Stimulated activated CD8-positive, alpha-beta memory T cell treated with anti-CD3 and anti-CD28 coated beads, Interleukin-4, amount 100 ng/mL, for 4 hours (primary cell): ENCODE measurements at places on chromosomes 2 and 18.

DNA sequence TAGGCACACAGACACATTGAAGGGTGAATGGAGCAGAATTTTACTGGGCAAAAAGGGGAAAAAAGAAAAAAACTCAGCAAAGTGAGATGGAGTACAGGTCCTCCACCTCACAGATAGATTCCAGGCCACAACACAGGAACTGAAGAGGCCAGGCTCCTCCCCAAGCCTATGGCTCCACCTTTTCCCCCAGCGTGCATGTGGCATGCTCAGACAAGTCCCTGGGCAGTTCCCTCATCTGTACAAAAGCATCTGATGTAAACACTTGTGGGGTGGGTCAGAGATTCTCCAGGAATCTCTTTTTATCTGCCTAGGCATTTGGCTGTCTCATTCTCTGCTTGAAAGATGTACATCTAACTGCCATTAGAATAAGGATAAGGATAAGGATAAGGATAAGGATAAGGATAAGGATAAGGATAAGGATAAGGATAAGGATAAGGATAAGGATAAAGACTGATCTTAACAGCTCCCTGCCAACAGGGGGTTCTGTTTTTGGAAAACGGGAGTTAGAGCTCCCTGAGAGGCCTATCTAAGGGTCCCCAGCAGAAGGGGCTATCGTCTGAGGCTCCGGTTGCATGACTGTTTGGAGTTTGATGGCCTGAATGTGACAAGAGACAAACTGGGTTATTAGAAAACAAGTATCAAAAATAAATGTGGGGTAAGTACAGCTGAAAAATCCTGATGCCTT lies 17.2 kb upstream of the ASXL3 start:
- DNase-seq, result no peak

- DNase-seq, result no peak
Measured at GRCh38 chr2:150255528-150255927, 231.9 kb downstream of the RND3 start.

GRCh38 chr18:6593142-6593885 lies 136.2 kb upstream of the ARHGAP28 start:
- no peak for DNase-seq

GRCh38 chr2:112314856-112315255 lies 39.5 kb downstream of the ZC3H6 start:
- no peak for DNase-seq
